ENCODE measurements at places on chromosomes 2 and 18.

DNA sequence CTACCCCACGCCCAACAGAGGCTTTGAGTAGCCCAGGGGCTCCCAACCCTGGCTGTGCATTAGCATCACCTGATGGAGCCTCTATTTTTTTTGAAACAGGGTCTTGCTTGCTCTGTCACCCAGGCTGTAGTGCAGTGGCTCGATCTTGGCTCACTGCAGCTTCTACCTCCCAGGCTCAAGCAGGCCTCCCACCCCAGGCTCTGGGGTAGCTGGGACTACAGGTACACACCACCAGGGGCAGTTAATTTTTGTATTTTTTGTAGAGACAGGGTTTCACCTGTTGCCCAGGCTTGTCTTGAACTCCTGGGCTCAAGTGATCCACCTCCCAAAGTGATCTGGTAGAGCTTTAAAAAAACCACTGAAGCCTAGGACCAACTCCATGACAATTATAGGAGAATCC is 394.8 kb upstream of the ATP5MC3 start:
- DNase-seq = no peak

DNA sequence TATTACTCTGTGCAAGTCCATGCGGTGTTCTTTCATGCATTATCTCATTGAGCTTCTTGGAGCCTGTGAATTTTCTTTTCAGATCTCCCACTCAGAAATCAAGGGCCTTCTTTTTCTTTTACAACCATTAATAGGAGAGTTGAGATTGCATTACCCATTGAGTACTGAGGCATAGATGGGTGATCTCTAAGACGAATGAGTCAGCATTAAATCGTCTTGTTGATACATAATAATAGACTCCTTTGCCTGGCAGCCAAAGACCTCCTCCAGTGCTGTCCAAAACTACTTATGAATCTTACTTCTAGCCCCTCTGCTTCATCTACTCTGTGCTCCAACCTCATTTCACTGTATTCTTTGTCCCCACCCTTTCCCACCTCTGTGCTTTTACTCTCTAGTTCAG is 180.5 kb downstream of the AGPS start:
- no peak for DNase-seq

GRCh38 chr2:21331625-21332370 is 208.0 kb downstream of the TDRD15 start:
- no peak for DNase-seq

DNA sequence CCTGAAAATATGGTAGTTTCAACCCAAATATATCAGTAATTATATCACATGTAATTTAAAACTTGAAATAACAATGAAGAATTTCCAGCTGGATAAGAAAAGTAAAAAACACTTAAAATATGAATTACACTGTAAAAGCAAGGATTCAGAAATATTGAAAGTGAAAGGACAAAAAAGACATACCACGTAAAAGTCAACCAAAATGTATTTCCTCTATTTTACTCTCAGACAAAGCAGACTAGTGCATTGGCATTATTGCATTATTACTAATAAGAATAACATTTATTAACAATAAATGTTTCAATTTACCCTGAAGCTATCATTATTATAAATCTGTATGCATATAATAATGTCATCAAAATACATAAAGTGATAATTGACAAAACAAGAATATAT is 445.1 kb upstream of the TRIB2 start:
- DNase-seq = no peak

DNA sequence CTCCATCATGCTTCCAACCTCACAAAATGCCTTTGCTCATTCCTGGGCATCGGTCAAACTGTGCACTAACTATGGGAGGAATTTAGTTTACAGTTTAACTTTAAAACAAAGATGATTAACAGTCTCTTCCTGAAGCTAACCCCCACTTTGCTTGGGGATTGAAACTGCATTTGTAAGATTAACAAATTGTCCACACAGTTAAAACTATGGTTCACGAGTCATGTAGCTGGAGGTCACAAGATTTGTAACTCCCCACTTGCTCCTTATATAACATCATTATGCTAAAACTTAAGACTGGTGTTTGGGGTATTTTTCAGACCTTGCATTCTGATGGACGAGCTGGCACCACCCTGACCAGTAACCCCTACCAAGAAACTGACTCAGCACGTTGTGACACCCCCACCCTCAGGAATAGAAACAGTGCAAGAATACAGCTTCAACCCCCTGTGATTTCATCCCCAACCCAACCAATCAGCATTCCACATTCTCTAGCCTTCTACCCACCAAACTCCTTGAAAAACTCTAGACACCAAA is 252.3 kb downstream of the MBD5 start:
- DNase-seq = no peak

- no peak for DNase-seq
These were observed 63.7 kb upstream of the CYRIA start for GRCh38 chr2:16729335-16729734.

DNA sequence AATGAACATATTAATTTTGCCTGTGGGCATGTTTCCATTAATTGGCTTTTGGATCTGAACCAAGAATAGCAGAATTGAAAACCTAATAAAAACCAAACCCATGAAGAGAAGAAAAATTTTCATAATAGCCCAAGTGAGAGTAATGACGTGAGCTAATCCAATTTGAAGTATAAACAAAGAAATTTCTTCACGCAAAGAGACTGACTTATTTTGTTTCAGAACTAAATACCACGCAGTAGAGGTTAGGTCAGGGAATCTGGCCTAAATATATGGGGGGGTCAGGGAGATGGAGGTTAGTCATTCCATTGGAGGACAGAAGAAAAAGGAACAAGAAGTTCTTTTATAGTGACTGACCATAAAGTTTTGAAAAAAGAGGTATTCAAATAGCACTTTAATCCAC is 94.1 kb upstream of the CYP1B1 start:
- DNase-seq = no peak

GRCh38 chr2:29053223-29053622 is 21.1 kb downstream of the PCARE start:
- DNase-seq = no peak

DNA sequence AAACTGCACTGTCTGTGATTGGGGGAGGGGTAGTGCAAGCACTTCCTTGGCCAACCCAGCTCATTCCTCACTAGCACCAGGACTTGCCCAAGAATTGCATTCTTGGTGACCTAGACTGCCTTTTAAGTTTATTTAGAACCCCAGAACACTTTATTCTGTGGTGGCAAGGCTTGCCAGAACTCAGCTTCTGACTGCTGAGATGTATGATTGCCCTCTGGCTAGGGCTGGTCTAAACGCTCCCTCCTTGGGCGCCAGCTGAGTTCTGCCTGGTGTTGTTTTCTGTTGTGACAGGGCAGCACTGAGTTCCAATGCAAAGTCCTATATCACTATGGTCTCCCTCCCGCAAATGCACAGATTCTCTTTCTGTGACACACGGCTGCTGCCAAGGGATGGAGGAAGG is 247.7 kb downstream of the ZNF385B start:
- DNase-seq = no peak

DNA sequence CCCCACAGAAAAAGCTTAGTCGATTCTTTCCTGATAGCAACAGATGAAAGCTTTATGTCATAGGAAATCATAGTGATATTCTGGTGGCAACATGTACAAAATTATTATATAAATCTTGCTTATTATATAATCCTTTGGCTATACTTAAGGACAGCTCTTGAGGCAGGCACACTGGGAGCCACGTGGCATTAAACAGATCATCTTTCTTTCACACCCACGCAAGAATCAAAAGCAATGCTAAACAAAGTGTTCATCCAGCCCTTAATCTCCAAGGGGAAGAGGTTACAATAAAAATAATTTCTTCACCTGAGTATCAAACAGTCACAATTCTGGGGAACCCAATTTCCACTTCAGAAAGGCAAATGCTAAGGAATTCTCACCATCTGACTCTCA is 57.8 kb downstream of the CYB5A start:
- DNase-seq = no peak

DNA sequence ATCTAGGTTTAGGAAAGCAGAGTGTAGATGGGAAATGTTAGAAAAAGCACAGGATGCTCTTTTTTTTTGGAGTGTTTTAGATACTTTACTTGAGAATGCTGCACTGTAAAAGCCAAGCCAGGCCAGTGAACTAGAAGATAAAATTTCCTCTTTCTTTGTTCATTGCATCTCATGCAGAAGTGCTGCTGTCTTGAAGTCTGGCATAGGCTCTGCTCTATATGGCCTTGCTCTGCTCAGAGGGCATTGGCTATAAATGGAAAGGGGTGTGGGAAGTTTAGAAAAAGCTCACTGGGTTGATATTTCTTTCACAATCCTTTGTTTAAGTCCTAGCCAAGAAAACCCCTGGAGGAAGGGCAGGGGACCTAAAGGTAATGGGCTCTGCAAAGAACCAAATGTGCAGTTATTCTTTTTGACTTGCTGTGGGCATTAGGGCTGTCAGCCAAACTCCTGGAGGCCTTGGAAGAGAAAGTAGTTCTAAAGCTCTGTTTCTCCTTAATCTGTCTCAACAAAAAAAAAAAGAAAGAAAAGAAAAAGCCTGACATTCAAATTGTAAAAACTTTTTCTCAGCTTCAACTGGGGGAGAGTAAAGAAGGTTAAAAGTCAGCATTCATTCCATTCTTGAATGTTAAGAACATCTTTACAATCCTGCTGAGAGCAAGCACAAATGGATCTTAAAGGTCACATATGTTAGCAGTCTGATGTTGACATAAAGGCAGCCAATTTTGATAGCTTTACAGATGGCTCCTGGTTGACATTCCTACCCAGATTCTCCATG is 338.3 kb downstream of the GULP1 start:
- DNase-seq = peak; percentile 3

- DNase-seq = no peak
These were observed 113.6 kb downstream of the KCNE4 start for GRCh38 chr2:223165423-223166214.

DNA sequence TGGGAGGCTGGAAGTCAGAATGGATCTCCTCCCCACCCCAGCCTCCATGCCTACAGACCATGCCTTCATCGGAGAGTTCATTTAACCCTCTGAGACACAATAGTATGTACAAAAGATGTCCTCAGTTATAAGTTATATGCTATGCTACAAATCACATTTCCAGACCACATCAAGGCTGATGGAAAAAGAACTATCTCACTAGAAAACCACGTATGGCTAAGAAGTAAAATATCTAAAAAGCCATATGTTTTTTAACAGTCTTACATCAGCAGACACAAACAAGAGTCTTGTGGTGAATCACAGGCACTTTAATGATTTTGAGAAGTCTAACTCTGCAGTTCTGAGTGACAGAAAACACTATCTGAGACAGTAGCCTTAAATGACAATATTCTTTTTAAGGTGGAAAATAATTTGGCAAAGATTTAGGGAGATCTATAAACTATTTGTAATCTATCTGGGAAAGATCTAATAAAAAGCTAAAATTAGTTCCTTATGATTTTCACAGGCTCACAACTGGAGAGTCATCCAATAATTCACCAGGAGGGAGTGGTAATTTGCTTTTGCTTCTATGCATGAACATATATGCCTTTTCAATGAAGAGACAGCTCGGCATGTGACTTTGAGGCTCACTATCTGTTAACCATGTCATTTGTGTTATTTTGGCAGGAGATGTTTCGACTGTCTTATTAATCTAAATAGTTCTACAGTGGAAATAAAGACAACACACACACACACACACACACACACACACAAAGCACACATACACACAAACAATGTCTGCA is 197.5 kb downstream of the IRS1 start:
- DNase-seq = no peak

- no peak for DNase-seq
These were observed 162.3 kb downstream of the TTN start for GRCh38 chr2:178644919-178645318.

DNA sequence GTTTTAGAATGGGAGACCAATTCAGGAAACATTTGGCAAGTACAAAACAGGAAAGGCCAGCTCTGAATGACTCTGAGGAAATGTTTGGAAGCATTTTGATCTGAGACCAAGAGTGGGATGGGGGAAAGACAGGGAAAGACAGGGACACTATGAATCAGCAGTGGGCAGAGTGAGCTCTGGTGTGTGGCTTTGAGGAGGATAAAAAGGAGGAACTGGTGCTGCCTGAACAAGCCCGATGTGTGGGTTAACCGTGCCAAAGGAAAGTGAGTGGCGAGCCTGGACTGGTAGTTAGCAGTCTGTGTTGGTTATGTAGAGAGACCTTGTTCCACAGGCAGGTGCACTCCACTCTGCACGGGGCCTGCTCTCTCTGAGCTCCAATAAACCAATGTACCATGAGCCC is 5.3 kb downstream of the MFSD6 start:
- no peak for DNase-seq

GRCh38 chr2:195532628-195533271 is 124.3 kb upstream of the SLC39A10 start:
- no peak for DNase-seq

- no peak for DNase-seq
These were observed 92.6 kb upstream of the TSPYL6 start for GRCh38 chr2:54348646-54349045.

GRCh38 chr18:7336623-7337022 is 105.7 kb downstream of the LRRC30 start:
- DNase-seq = no peak

- DNase-seq = no peak
These were observed 42.0 kb downstream of the ZEB2 start for GRCh38 chr2:144477957-144478311.

DNA sequence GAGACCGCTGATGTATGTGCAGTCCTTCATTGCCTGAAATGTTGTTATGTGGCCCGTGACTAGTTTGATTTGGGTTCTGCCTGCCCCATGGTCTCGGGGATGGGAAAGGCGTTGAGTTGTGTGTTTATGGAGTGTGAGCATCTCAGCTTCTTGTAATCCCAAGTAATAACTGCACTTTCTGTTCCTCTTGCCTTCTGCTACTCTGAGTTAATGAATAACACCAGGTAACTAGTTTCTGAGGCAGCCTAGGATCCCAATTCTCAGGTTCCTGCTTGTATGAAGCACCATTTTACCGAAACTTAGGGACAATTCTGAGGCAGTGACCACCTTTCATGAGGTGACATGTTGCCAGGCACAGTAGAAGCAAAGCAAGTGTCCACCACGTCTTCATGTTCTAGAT is 170.0 kb downstream of the ALK start:
- DNase-seq = no peak

- no peak for DNase-seq
These were observed 145.3 kb downstream of the PKP4 start for GRCh38 chr2:158602027-158602426.

GRCh38 chr2:217641960-217642359 is 360.8 kb downstream of the TNS1 start:
- no peak for DNase-seq

- no peak for DNase-seq
These were observed 963 bp downstream of the INPP1 start for GRCh38 chr2:190344276-190344827.

- peak; percentile 61 for DNase-seq
These were observed 11.3 kb upstream of the GBX2 start for GRCh38 chr2:236179236-236180075.

DNA sequence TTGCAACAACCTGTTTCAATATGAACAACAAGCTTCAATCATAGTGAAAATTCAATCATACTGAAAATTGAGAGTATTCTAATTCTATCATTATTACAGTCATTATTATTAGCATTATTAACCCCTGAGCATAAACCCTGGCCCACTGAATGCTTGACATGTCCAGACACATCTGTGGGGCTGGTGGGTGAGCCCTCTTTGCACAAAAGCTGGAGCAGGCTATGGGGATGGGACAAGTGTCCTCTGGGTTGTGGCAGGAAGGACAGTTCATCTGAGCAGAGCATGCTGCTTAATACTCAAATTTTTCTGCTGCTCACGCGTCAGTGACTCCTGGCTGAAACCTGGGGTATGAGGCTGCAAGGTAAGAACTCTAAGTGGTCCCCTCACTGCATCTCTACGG is 451.1 kb upstream of the POU3F3 start:
- no peak for DNase-seq

GRCh38 chr2:13067508-13067907 is 350.8 kb downstream of the TRIB2 start:
- DNase-seq = no peak

- DNase-seq = no peak
These were observed 195.5 kb downstream of the BCL11A start for GRCh38 chr2:60357996-60358395.
